CD4-positive, alpha-beta T cell (primary cell): ENCODE measurements at places on chromosomes 7 and 10.

DNA sequence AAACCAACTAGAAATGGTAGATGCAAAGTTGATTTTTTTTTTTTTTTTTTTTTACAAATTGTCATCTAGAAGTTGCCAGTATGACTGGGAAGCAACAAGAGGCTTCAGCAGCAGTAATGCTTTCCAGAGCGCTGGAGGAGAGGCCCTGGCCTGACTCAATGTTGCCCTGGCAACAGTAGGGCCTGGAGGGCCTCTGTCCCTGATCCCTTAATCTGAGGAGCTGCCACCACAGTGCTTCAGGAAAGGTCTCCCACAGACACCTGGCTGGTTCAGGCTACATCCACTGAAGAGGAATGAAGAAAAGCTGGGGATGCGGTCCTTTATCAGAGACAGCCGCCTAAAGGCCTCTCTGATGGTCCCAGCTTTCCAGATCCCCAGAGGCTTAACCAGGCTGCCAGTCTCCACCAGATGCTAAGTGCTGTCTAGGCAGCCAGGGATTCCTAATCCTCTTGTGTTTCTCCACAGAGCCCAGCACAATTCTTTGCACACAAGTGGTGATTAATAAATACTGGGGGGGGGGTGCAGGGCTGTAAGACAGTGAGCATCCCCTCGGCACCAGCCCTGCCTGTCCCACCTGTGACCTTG is 33.7 kb downstream of the ZNF777 start:
- DNase-seq = no peak

DNA sequence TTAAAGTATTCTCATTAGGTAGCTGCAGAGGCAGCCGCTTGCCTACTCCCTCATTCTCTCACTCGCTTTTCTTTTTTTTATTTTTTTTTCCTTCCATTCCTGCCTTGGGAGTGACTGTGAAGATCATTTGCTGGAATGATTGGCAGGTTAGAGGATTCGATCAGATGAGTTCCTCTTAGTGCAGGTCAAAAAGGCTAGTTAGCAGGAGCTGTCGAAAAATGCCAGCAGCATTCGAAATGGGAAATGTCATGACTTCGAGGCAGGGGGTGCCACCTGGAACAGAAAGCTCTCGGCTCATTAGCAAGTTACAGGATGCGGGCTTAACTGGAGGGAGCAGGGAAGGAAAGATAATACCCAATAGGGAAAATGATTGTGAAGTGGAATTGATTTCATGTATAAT is 137.5 kb upstream of the FZD1 start:
- DNase-seq = no peak

GRCh38 chr10:70651661-70652060 is 20.6 kb upstream of the ADAMTS14 start:
- DNase-seq = no peak

DNA sequence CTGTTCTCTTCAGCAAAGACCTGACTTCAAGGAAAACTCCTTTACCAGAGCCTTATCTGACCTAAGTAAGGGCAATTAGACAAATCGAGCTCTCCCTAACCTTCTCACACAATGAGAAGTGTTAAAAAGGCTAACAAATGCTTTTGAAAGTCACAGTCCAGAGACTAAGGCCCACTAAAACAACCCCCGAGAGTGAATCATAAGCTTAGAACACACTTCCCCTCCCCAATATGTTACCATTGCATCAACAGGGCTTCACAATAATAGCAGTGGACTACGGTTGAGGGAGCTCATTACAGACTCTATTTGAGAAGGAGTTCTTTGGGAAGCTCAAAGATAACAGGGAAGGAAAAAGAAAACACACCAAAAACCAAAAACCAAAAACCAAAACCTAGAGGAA is 28.6 kb upstream of the ZEB1 start:
- no peak for DNase-seq

- no peak for DNase-seq
Observed at GRCh38 chr10:130300608-130301020, 164.4 kb downstream of the GLRX3 start.

DNA sequence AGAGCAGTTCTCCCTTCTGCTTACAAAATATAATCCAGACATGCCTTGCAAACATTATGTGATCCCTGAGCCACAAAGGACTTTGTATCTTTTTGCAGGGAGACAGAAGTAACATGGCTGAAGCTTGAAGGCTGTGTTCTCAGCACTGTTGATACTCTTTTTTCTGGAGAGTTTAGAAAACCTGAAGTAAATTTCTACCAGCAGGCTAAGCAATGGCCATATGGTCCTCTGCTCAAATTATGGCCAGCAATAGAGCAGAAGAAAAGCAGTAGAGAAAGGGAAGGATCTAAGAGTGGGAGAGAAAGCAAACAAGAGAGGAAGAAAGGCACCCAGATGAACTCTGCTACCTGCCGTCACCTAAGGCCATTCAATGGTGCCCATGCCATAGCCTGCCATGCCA is 98.4 kb downstream of the ABLIM1 start:
- DNase-seq = no peak

DNA sequence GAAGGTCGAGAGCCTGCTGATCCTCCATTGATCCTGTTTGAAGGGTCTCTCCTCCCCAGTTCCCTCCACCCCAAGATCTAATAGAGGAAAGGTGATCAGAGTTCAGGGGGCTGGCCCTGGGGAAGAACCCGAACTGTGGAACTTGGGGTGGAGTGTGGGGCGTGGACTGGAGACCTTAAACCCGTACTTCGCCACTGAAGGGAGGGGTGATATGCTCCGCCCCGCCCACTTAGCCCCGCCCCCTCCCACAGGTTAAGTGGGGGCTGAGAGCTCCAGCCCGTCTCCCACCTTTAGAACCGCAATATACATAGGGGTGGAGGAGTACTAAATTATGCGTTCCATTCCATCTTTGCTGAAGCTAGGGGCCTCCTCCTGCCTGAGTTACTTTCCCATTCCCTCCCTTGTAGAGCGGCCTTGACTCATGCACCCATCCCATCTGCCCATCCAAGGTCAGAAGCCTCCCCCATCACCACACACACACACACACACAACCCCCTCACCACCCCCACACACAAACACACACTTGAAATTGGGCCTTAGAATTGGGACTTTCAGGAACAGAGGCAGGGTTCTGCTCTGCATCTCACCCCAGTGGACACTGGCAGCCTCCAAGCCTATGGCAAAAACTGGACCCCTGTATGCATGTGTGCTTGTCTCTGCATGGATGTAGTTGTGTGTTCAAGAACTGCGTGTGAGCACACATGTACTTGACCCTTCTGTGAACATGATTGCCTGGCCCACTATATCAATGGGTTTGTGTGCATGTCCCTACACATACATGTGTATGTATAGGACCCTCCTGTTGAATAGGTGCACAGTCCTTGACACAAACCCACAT is 991 bp downstream of the SEMA4G start:
- DNase-seq = no peak

DNA sequence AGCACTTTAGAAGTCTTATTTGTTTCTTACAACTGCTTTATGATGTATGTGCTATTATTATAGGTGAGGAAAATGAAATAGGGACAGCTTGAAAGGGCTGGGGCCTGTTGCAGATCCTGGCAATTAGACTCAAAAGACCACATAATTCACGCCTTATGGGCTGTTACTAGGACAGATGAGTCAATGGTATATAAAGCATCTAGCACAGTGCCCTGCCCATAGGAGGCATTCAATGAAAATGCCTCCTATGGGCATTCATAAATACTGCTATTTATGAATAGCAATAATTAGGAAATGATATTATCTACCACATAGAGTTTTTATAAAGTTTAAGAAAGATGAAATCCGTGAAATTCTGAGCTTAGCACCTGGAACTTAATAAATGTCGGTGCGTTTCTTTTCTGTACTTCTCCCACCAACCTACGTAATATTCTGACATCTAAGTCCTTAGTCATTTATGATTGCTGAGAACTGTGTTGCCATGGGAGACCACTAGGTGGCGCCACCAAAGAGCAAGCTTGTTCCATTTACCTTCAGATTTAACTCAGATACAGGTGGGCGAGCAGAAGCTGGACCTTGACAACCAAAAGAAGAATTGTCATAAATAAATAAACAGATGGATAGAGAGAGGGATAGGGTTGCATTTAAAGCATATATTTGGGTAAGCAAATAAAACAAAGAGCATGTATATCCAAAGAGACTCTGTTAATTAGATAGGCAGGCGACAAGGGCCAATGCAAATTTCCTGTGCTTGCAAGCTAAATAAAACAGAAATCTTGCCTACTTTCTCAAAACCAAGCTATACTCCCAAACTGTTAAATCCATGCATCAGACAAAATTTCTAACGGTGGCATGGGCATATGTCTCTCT is 699.9 kb downstream of the INHBA start:
- no peak for DNase-seq

GRCh38 chr10:47047127-47047504 is 135.9 kb downstream of the PTPN20 start:
- no peak for DNase-seq

- no peak for DNase-seq
Observed at GRCh38 chr10:59432207-59432900, 70.0 kb upstream of the FAM13C start.

DNA sequence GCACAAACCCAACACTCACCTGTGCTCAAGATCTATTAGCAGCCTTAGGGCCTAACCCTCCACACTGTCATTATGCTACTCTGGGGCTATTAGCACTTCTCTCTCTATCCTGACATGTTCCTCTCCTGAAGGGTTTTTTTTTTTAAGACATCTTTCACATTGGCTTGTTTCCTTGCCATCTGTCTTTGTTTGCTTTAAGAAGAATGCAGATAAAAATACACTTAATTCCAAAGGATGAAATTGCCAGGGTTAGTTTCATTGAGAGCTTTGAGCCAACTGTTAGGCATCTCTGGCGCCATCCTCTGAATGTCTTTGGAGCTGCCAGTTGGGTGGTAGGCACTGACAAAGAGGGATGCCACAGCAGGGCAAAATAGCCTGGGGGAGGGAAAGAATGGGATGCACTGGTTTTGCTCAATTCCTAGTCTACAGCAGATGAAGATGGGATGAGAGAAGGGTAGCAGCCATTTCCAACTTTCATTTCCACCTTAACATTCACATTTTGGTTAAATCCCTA is 399.2 kb downstream of the SORCS1 start:
- DNase-seq = no peak

DNA sequence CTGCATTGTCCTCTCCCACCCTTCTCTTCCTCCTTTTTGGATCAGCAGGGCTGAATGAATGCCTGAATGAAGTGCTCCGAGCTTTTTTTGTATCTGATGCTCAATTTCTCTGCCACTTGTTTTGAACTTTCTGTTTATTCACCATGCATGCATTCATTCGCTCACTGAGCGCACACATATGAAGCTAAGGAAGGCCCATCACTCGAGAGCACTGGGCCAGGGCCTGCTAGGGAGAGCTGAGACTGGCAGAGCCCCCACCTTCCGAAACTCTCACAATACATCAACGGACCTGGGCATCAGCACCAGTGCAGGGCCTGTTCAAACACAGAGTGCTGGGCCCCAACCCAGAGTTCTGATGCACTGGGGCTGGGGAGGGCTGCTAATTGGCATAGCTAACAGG is 45.7 kb downstream of the RPS24 start:
- DNase-seq = no peak

DNA sequence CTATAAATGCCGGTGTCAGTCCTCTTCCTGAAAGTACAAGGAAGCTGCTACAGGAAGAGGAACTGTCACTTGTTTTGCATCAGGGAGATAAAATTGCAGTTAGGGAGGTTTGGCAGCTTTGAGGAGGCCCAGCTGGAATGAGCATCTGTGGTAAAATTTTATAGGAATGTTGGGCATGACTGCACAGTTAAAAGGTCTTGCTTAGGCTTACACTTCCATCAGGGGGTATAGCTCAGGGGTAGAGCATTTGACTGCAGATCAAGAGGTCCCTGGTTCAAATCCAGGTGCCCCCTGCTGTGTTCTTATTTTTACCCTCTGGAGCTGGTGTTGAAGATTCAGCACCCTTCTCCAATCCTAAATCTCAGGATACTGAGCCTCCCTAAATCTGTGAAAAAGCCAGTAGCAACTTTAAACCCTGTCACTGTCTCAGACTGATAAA is 65.9 kb downstream of the ZNF467 start:
- no peak for DNase-seq

DNA sequence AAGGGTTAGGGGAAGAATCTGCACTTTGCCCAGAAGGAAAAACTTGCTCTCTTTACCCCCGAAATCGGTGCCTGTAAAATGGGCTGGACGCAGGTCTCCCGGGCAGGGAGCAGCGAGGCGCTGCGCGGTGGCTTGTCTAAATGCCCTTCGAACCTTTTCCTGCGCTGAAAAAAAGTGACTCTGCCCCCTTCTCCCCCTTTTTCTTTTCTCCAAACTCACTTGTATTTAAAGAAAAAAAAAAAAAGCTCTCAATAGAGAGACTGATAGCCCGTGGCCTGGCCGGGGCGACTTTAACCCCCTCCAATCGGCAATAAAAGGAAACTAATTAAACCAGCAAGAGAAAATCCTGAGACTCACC is 286 bp downstream of the SP8 start:
- DNase-seq = no peak

- DNase-seq = no peak
Observed at GRCh38 chr7:108136191-108136688, 6.1 kb upstream of the LAMB4 start.

DNA sequence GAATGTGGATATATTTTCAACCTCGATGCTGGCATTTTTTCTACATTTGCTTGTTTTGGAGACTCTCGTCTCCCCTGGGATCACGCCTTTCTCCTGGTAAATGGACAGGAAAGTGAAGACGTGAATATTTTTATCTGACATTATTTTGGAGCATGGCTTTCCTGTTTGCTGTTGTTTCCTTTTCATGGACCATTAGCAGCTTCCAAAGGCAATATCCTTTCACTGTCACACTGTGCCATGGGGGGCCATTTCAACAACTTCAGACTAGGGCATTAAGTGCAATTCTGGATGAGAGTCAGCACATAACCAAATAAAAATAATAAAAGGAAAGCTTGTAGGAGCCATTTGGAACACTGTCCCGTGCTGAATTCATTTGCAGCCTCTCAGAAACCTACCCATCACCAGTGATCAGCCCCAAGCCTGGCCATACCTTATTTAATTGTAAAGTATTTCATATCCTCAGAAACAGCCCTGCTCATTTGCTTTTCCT is 75.9 kb upstream of the NEUROD6 start:
- DNase-seq = no peak

DNA sequence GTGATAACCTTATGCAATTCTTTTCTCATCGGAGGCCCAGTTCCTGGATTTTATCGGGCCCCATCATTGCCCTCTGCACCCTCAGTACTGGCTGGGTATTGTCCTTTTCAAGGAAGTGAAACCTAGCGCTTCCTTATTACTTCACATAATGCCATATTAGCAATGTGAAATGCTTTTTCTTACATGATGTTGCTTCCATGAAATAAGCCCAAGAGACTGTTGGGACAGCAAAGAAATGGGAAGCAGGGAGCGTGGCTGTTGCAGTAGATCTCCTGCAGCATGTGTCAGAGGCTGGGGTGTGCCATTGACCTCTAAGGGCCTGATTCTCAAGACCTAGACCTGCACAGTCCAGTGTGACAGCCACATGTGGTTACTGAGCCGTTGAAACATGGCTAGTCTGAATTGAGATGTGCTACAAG is 8.1 kb downstream of the CHN2 start:
- no peak for DNase-seq

- no peak for DNase-seq
Observed at GRCh38 chr7:30843741-30844482, 67.7 kb upstream of the AQP1 start.

- no peak for DNase-seq
Observed at GRCh38 chr10:84845628-84846261, 517.4 kb downstream of the CCSER2 start.
